IPS DF 6.9 (cell line): ENCODE measurements at places on chromosomes 16 and 17.

- DNase-seq, result no peak
These were observed 17.5 kb downstream of the HDAC5 start for GRCh38 chr17:44105941-44106340.

- DNase-seq, result no peak
These were observed 4.2 kb downstream of the SYT17 start for GRCh38 chr16:19172098-19172780.

DNA sequence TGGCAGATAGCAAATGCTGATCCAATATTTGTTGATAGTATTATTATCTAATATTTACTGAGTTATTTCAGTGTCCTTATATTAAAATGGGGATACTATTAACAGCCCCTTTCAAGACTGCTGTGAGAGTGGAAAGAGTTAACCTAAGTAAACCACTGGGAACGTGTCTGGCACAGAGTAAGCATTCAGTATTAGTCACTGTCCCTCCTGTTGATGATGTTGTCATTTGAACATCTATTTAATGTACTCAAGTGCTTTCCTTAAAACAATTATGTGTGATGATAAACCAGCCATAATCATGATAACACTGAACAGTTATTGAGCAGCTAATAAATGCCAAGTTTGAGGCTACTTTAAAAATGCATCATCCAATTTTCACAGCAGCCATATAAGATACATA is 135.7 kb upstream of the XYLT1 start:
- no peak for DNase-seq

GRCh38 chr16:62720651-62721050 is 684.4 kb upstream of the CDH8 start:
- DNase-seq, result no peak

DNA sequence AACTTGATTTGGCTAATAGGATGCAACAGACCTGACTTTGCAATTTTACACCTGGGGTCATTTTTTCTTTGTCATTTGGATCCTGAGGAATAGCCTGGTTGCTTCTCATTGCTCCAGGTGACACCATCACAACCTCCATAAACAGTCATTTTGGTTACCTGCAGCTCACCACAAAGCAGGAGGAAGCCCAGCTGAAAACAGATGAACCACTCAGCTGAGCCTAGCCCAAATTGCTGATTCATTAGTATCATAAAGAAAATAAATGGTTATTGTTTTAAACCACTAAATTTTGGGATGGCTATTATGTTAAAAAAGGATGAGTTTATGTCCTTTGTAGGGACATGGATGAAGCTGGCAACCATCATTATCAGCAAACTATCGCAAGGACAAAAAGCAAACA is 841.0 kb upstream of the EEF2KMT start:
- no peak for DNase-seq

GRCh38 chr16:67579686-67580085 is 17.4 kb downstream of the CTCF start:
- no peak for DNase-seq
